ENCODE measurements at places on chromosomes 16 and 17.

GRCh38 chr17:81331527-81332043 lies 36.5 kb upstream of the SLC38A10 start:
- no peak for DNase-seq

GRCh38 chr16:25109643-25110042 lies 1.9 kb upstream of the LCMT1 start:
- no peak for DNase-seq

DNA sequence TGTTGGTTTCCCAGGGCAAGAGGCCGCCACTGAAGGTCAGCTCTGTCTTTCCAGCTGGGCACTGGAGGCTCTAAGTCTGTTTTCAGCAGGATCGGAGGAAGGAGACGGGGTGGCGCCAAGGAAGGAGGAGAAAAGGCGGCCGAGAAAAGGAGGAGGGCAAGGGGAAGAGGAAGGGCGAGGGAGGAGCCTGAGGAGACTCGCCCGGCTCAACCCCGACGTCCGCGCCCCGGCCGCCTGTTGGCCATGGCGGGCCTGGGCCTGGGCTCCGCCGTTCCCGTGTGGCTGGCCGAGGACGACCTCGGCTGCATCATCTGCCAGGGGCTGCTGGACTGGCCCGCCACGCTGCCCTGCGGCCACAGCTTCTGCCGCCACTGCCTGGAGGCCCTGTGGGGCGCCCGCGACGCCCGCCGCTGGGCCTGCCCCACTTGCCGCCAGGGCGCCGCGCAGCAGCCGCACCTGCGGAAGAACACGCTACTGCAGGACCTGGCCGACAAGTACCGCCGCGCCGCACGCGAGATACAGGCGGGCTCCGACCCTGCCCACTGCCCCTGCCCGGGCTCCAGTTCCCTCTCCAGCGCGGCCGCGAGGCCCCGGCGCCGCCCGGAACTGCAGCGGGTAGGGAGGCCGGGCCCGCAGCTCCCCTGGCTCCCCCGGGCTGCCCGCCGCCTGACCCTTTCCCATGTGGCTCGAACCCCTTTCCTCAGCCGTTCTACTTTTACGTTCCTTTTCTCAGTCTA lies at the start of gene RNF135:
Gene RNF135, plus strand, starts transcription at position 209 of the 737 bp plus-strand sequence. Its CDS starts 35 bp downstream, at position 244.
- DNase-seq = peak; percentile 50

- DNase-seq = no peak
Measured at GRCh38 chr17:34391241-34391640, 28.2 kb upstream of the CCL1 start.

GRCh38 chr16:86202760-86203426 lies 303.9 kb downstream of the IRF8 start:
- no peak for DNase-seq

GRCh38 chr16:89519881-89520280 lies 11.7 kb downstream of the SPG7 start:
- no peak for DNase-seq

GRCh38 chr17:79391376-79392233 lies 219.2 kb downstream of the RBFOX3 start:
- peak; percentile 8 for DNase-seq

GRCh38 chr16:27179500-27180072 lies 23.7 kb upstream of the KDM8 start:
- no peak for DNase-seq

DNA sequence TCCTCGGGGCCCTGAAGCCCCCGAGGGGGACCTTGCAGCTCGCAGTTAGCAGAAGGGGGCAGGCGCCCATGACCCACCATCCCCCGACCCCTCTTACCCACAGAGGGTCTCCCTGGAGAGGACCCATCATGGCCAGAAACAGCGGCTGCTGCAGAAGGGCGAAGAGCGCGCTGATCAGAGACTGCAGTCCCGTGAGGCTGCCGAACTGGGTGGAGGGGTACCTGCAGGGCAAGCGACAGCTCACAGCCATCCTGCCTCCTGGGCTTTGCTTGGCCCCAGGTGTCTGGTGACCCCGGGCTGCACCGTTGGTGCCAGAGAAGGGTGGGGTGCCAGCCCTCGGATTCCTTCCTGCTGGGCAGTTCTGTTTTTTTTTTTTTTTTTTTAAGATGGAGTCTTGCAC lies 13.9 kb upstream of the PITPNA start:
- no peak for DNase-seq

DNA sequence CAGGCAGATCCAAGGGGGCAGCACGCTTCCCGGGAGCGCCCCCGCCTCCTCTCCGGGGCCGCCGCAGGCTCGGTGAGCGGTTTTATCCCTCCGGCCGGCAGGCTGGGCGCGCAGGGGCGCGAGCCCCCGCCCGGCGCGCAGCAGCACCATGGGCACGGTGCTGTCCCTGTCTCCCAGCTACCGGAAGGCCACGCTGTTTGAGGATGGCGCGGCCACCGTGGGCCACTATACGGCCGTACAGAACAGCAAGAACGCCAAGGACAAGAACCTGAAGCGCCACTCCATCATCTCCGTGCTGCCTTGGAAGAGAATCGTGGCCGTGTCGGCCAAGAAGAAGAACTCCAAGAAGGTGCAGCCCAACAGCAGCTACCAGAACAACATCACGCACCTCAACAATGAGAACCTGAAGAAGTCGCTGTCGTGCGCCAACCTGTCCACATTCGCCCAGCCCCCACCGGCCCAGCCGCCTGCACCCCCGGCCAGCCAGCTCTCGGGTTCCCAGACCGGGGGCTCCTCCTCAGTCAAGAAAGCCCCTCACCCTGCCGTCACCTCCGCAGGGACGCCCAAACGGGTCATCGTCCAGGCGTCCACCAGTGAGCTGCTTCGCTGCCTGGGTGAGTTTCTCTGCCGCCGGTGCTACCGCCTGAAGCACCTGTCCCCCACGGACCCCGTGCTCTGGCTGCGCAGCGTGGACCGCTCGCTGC lies 832 bp downstream of the CDK5R1 start:
- DNase-seq = no peak

DNA sequence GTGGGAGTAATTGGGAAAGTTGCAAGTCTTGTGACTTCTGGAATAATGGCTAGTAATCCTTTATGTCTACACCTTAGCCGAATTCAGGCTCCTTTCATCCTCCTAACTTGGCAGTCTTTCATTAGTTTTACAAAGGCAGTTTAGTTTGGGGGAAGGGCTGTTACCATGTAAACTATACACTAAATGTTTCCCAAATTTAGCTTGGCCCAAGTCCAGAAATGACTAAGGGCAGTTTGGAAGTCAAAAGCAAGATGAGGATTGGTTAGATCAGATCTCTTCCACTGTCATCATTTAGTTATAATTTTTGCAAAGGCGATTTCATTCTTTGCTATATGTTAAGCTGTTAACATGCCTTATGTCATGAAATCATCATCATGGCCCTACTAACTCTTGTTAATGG lies 115.4 kb upstream of the CACNG3 start:
- no peak for DNase-seq

- no peak for DNase-seq
Measured at GRCh38 chr17:17790637-17791464, 45.9 kb downstream of the SREBF1 start.

DNA sequence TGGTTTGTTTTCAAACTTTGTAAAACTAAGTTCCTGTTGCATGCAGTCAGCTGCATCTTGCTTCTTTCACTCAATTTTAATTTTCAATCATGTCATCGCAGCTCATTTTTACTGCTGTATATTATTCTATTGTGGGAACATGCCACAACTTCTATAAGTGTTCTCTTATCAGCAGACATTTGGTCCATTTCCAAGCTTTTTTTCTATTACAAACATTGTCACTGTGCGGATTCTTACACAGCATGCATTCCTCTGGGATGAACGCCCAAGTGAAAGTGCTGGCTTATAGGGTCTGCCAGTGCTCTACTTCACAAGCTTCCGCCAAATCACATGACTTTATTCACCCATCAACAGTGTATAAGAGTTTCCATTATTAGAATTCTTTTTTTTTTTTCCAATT lies 22.7 kb downstream of the GINS3 start:
- DNase-seq = no peak

DNA sequence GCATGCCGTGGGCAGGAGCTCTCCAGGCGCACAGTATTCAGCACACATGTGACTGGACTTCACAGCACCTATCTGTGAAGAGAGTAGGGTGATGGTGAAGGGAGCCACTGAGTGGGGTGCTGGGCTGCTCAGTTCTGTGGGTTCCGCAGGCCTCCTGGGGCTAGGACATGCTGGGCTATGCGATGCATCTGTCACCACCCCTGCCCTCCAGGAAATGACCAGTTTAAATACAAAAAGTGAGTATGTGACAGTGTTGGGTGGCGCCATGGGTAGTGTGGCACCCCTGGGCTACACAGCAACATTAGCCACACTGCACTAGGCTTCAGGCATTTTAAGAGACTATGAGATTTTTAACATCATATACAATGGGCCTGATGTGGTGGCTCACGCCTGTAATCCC lies 28.6 kb downstream of the MYLK3 start:
- DNase-seq = no peak

DNA sequence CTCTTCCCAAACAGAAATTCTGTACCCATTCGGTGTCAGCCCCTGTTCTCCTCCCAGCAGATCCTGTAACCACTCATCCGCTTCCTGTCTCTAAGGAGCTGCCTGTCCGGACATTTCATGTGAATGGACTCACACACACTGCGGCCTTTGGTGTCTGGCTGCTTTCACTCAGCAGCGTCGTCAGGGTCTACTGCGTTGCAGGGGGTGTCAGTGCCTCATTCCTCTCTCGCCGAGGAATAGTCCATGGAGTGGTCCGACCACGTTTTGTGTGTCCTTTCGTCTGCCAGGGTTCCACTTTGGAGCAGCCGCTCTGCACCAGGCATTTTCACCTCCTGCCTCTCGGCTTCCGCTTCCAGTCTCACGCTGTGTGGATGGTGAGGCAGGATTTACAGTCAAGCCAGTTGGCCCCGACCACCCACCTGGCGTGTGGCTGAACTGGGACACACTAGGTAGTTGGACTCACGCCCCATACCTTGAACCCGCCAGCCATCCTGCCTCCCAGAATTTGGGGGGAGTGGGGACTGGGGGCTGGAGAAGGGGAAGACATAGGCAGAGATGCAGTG lies 188.2 kb upstream of the CIBAR2 start:
- no peak for DNase-seq

- DNase-seq = no peak
Measured at GRCh38 chr16:26595199-26595598, 471.5 kb upstream of the C16orf82 start.

DNA sequence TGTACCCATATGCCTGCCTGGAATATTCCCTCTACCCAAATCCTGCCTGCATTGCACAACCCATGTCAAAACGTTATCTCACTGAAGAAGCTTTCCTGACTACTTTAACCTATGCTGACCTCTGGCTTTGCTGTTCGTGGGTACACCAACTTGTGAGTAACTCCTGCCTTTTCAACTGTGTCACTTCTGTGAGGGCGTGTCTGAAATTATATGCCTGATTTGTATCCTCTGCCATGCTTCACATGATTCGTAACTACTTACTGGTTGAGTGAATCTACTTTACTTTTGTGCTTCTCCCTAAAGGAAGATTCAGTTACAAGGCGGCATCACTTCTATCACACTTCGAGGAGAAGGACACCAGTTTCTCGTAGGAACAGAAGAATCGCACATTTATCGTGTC lies 33.3 kb upstream of the USP43 start:
- DNase-seq = no peak

GRCh38 chr17:75135452-75135851 lies 3.9 kb upstream of the NT5C start:
- DNase-seq = no peak

- no peak for DNase-seq
Measured at GRCh38 chr17:37274461-37274860, 101.3 kb upstream of the C17orf78 start.

DNA sequence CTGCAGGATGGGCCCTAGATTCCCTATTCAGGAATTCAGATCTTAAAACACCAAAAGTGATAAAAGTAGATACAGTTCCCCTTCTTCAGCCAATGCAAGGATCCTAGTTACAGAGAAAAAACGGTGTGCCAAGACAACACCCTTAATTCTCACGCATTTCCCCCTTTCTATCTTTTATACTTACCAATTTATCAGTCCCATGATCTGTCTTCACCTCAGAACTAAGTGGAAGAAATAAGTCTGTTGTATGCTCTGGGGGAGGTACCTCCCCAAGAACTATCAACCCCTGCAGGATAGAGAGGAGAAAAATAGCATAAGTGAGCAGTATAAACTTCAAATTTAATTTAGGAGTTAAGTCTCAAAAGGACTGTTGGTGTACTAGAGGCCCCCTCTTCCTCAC lies 83.2 kb downstream of the STH start:
- no peak for DNase-seq

GRCh38 chr17:21263376-21263775 lies 10.2 kb upstream of the NATD1 start:
- no peak for DNase-seq

- DNase-seq = no peak
Measured at GRCh38 chr16:18018376-18018775, 318.2 kb downstream of the NPIPA8 start.

DNA sequence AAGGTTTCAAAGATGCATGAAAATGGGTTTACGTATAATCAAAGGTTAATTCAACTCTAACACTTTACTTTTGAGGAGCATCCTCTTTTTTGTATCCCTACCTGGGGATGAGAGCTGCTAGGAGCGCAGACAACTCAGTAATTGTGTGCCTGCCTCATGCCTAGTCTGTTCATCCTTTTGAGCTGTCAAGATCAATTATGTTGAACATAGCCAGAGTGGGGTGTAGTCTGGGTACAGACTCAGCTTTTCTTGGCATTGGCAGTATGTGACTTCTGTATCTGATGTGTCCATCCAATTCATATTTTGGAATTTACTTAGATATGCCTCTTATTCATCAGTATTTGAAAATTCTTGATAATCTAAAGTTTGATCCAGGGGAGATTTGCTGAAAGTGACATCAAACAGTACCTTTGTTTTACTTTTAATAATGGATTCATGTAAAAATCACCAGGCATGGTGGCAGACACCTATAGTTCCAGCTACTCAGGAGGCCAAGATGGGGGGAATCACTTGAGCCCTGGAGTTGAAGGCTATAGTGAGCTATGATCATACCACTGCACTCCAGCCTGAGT lies 24.1 kb downstream of the PRKCA start:
- DNase-seq = no peak

GRCh38 chr17:36205637-36206485 lies 5.0 kb upstream of the CCL4L2 start:
- DNase-seq = no peak

GRCh38 chr16:28937222-28937876 lies 5.6 kb downstream of the CD19 start:
- DNase-seq = no peak

Data from DMS153 (cell line).